ENCODE measurements at places on chromosomes 7 and 10.

DNA sequence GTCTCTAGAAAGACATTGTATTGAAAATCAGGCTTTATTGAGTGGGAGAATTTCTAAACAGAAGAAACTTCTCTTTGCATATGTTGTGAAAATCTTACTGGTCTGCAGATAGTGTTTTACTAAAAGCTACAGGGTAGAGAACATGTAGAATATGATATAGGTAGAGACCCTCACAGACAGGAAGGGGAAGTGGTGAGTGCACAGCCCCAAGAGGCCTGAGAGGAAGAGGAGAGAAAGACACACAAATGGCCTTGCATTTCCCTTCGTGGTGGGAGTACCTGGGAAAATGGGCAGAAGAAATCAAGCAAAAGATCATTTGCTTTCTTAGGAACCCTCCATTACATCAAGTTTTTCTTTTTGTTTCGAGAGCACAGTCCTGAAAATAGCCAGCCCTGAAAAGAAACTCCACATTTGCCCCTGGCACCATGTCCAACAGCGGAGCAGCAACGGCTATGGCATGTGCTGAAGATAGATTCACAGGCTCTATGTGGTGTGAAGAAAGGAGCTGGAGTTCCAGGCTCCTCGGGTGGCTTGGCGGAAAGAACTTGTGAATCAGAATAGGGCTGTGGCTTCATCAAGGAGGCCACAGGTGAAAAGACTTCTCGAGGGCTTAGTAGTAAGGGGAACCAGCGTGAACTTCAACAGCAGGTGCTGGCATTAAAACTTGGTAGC, 143.5 kb downstream of the CALCR start:
- no peak for DNase-seq

DNA sequence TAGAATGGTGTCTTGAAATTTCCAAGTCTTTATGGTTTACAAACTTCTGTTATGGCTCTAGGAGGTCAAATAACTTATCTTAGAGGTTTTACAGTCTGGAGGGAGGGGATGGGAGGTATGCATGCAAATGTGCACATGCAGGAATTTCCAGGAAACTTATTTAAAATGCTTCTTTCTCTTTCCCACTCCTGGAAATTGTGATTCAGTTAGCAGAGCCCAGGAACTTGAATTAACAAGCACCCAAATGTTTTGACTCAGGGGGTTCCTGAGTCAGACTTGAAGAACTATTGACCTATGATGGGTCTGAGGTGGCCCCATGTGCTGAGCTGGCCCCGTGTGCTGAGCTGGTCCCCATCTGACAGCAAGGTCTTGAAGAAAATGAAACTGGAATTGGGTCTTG, 669.4 kb downstream of the INHBA start:
- no peak for DNase-seq

DNA sequence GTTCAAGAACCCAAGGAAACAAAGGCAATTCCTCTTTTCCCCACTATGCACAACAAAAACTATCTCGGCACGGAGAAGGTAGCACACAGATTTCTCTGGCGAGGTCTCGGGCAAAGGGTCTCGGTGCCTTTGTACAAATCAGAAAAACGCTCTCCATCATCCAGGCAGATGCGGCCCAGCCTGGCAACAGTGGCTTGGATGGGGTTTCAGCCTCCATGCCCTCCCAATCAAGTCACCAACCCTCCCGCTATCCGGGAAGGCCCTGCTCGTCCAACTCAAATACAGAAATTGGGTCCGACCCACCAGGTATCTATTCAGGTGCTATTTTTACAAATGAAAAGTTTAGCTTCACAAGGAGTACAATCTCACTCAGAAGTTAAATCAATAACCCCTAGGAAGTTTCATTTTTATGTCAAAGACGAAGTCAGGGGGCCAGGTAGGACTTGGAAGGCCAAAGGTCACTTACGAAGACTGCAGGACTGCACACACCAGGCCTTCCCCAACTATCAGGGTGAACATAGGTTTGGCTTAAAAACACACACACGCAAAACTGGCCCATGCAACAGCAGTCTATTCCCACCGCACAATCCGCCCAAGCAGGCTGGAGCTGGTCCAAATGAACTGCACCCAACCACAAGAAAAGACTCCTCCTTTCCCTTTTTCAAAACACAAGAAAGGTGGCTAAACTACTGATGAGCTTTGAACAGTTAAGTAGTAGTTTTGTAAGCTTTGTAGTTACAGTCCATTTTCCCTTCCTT, 43.0 kb downstream of the GNA12 start:
- DNase-seq: no peak

DNA sequence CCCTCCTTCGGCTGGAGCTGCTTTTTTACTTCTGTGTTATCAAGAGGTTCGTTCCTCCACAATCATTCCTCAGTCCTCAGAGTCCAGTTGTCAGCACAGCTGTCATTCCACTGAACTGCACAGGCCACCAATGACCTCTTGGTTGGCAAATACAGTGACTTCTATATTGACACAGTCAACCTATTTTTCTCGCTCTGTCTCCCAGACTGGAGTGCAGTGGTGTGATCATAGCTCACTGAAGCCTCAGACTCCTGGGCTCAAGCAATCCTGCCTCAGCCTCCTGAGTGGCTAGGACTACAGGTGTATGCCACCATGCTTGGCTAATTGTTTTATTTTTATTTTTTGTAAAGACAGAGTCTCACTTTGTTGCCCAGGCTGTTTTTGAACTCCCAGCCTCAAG, 27.7 kb downstream of the CRCP start:
- DNase-seq: no peak

DNA sequence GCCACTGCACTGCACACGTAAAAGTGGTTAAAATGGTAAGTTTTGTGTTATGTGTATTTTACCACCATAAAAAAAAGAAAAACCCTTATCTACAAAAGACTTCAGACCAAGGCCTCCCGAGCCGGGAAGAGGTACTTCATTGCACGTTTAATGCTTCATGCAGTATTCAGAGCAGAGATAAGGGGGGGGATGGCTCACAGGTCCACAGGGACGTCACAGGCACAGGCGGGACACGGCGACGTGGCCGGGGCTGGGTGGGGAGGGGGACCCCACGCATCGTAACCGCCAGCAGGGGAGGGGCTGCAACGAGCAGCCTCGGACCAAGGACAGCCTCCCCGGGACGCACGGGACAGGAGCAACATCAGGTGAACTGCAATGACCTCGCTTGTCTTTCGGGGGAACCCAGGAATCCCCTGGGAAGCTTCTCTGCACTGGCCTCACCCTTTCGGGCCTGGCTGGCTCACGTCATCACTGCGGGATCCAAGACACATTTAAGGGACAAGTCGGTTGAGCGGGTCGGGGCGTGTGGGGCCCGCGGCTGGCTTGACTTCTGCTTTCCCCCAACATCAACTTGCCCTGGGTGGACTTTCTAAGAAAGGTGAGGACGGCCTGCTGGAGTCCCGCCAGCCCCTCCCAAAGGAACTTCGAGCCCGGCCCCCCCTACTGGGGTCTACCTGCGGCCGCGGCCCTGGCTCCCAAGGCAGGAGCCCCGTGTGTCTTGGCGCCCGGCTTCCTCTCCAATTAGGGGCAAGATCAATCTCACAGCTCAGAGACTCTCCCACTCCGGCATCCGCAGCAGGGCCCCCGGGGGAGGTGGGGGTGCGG, 29.6 kb upstream of the PDGFA start:
- DNase-seq: no peak

GRCh38 chr7:44965441-44965903, 13.3 kb downstream of the MYO1G start:
- DNase-seq: no peak
